CD4-positive, alpha-beta T cell (primary cell): ENCODE measurements at places on chromosomes 6 and 20.

DNA sequence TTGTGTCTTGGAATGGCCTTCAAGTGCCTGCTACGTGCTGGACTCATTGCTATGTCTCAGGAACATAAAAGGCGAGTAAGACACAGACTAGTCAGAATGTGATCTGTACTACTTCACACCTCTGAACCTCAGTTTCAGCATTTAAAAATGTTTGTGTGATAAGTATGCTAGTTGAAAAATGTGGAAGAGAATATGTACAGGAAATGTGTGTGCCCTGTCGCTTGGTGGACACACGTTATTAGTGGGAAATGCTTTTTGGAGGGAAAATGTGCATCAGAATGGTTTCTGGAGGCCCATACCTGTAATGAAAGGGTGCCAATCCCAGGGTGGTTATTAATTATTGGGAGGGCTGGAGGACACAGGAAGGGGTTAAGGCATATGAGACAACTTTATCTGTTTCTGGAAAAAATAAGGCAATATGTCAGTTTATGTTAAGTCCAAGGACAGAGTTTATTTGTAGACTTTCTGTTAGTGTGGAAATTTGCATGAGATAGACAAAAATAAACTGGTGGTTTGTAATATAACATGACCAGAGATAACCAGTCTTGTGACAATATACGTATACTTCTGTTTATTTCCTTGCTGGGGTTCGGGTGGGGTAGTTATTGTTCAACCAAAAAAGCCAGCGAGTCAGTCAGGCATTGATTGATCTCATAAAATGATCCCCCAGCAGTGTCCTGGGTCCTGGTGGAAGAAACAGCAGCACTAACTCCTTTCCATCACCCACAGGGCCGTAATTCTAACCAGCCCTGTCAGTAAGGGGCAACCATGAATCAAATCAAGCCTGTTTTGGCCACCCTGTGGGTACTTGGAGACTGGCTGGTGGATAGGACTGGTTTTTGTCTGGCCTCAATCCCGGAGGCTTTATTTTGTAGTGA is 117.9 kb downstream of the JARID2 start:
- no peak for DNase-seq

- DNase-seq, result no peak
Measured at GRCh38 chr20:21344206-21344900, 41.2 kb downstream of the XRN2 start.

GRCh38 chr20:157154-157553 is at the start of gene DEFB127:
Gene DEFB127 (plus strand): TSS chr20:157454. CDS start chr20:157545, 91 bp downstream.
- no peak for DNase-seq

GRCh38 chr20:14928083-14928482 is 590.7 kb upstream of the FLRT3 start:
- DNase-seq, result no peak

- DNase-seq, result no peak
Measured at GRCh38 chr6:145784683-145785082, 29.9 kb downstream of the FBXO30 start.

DNA sequence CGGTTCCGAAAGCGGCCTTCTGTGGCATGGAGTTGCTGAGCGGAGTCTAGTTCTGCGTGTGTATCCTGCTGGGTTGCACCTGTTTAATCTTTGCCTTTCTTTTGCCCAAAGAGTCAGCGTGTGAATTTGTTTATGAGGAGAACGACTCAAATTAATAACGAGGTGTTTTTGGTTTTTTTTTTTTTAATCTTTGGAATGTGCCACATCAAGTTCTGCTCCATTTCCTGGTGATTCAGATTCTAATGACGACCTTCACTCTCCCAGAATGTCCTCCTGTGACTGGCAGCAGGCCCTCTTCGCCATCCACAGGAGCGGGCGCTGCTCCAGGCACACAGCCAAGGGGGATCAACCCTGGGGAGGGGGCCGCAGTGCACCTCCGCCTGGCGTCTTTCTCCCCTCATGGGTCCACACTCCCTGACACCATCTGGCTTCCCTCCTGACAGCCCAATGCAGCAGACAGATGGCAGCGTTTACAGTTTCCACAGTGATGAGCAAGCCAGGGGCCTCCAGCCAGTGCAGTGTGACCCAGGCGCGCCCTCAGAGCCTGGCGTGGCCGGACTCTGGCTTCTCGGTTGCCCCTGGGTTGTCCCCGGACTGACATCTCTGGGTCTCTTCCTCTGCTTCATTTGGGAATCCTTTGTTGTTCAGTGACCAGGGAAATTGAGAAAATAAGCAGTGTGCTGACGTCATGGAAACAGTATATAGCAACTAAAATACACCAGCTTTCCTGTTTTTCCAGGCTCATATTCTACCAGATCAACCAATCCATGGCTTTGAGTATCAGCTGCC is 27.5 kb upstream of the AFDN start:
- no peak for DNase-seq

DNA sequence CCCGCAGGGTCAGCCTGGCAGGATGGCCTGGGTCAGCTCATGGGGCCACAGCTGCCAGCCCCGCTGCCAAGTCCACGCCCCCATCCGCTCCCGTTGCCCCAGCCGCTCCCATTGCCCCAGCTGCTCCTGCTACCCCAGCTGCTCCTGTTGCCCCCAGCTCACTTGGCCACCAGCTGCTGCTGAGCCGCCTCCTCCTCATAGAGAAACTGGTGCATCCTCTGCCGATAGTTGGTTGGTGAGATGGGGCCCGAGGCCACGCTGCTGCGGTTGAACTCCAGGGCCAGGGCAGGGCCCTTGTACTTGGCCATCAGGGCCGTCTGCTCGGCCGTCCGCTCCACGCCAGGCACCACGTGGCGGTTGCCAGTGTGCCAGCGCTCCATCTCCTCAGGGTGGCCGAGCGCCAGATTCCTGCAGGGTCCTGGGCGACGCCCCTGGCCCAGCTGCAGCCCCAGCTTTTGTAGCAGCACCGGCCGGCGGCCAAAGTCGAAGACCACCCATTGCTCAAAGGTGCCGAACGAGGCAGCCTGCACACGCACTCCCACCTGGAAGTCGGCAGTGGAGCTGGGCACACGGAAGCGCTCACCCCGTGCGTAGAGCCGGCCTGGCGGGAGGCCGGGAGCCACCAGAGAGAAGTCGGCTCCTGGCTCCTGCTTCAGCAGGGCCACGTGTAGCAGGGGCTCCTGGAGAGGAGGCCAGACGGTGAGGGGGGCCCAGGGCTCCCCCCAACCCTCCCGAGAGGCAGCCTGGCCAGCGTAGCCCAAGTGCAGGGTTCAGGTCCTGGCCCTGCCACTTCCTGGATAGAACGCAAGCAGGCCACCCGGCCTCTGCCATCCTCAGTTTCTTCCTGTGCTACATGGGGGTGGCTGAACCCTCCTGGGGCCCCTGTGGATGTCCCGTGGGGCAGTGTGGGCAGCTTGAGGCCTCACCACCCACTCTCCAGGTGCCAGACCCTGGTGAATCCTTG is 4.8 kb downstream of the HELZ2 start:
- DNase-seq, result no peak
